ENCODE measurements at places on chromosomes 1 and 21. TPM values are rescaled to one million over a fixed set of nuclear protein-coding genes. Genes with fewer than 3 reads are reported as not detected.

Gene GLUL
- total RNA-seq: 328 TPM

Gene WNT4
- total RNA-seq: not detected

Gene ARHGAP30
- total RNA-seq: 0.07 TPM

Gene ITPKB
- 27.1 TPM for total RNA-seq

Gene ADGRL2
- 76.4 TPM for total RNA-seq

Gene HSD3B2
- not detected for total RNA-seq

DNA sequence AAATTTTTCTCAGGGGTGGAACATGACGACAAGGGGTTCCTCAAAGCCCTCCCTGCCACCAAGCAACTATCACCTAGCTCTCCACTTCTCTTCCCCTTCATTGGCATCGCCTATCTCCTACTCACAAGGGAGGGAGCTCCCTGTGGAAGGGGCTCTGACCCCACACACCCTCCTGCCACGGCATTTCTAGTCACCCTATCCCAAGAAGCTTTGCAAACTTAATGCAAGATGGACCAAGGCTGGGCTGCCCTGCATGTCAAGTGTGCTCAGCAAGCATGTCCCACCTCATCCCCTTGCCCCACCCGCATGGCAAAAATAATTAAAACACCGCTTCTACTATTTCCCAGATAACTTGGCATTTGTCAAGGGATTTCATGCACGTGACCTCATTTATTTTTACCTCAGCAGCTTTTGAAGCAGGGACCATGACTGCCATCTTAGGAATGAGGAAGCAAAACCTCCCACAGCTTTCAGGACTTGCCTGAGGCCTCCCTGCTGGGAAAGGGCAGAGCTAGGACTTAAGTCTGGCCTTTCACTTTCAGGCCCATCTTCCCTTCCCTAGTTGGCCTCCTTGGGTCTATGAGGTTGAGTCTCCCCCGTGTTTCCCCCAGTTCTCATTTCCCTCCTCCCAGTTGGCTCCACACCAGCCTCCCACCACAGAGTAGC is 161.3 kb downstream of the TSEN15 start:
- H3K36me3 ChIP-seq: no peaks in the 10 kb centered on the region
- no peak overlapping the region for H3K27ac ChIP-seq
- peak; percentile 59 for DNase-seq
- no peak overlapping the region for H3K4me3 ChIP-seq
- H3K27me3 ChIP-seq: peaks cover 41% of the 10 kb centered on the region
- H3K4me1 ChIP-seq: peaks cover 10% of the 10 kb centered on the region

DNA sequence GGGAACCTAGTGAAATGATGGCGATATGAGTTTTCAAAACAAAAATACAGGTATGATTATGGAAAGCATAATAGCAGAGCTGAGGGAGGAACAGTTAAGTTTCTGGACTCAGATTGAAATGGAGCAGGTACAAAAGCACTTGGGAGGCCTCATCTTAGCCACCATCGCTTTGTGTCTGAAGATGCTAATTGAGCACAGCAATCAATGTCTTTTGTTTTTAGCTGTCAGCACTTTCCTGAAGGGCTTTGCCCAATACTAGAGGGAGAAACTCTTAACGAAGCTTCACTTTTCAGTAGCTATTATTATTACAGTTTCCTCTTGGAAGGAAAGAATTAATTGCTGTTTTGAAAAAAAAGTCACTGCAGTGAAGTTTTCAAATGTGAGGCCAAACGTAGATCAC is 348.7 kb downstream of the RWDD3 start:
- no peaks in the 10 kb centered on the region for H3K27me3 ChIP-seq
- H3K4me1 ChIP-seq: peaks cover 18% of the 10 kb centered on the region
- no peak for DNase-seq
- no peak overlapping the region for H3K27ac ChIP-seq
- H3K4me3 ChIP-seq: no peak overlapping the region

GRCh38 chr1:13881385-13882088 is 181.5 kb downstream of the PRDM2 start:
- H3K27me3 ChIP-seq: peaks cover 44% of the 10 kb centered on the region
- no peaks in the 10 kb centered on the region for H3K36me3 ChIP-seq
- no peaks in the 10 kb centered on the region for H3K4me1 ChIP-seq
- no peak overlapping the region for H3K27ac ChIP-seq

DNA sequence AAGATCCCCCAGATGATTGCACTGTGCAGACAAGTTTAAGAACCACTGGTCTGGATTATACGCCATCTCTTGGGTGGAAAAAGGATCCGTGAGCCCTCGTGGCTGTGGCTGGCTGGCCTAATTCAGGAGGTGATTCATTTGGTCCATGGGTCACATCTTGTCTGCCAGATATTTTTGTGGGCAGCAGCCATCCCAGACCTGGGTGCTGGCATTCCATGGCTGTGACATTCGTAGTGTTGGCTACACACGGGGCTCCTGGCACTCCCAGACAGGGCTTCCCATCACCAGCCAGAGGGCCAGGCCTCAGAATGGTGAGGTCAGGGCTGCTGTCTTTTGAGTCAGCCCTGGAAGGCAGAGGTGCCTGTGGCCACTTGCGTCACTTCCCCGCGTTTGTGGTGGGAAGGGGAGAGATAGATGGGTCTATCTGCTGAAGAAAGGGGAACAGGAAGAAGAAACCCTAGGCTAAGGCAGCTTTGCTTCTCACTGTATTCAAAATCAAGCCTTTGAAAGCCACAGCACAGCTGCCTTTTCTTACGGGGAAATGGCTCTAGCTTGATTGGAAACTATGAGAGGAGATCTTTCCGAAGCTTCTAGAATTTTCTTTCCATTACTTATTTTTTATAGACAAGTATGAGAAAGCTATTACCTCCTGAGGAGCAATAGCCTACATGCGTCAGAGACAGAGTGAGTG is 32.4 kb downstream of the EIF2D start:
- H3K4me1 ChIP-seq: no peaks in the 10 kb centered on the region
- no peaks in the 10 kb centered on the region for H3K36me3 ChIP-seq
- DNase-seq: no peak

DNA sequence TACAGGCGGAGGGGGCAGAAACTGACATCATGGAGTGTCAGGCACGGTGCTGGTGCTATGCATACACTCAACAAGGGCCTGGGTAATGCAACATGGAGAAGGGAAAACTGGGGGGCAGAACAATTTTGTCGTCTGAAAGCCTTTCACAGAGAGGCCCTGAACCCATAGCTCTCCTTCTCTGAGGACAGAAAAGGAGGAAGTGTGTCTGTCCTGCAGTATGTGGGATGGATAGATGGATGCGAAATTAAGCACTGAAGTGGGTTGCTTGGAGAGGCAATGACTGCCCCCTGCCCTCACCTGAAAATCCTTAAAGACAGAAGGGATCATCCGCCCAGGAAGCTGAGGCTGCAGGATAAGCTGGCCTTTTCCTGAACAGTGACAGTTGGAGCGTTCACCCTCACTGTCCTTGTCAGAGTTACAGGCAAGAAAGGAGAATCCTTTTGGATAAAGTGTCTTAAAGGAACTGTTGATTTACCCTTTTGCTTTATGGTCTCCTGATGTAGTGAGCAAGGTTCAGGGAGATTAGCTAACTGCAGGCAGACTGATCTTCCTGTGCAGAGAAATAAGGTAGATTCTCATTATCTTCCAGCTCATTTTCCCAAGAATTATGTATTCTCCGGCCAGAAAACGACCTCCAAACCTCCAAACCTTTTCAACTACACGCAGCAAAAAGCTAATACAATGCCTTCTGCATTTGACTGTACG is 1.6 kb upstream of the FAM20B start:
- H3K4me1 ChIP-seq: peaks cover 3% of the 10 kb centered on the region
- DNase-seq: no peak
- H3K27ac ChIP-seq: no peak overlapping the region
- no peak overlapping the region for H3K4me3 ChIP-seq
- no peaks in the 10 kb centered on the region for H3K36me3 ChIP-seq
- H3K27me3 ChIP-seq: no peaks in the 10 kb centered on the region

GRCh38 chr1:203703586-203703985 is 61.4 kb upstream of the LAX1 start:
- DNase-seq: no peak
- no peaks in the 10 kb centered on the region for H3K27me3 ChIP-seq
- peaks cover 82% of the 10 kb centered on the region for H3K36me3 ChIP-seq

DNA sequence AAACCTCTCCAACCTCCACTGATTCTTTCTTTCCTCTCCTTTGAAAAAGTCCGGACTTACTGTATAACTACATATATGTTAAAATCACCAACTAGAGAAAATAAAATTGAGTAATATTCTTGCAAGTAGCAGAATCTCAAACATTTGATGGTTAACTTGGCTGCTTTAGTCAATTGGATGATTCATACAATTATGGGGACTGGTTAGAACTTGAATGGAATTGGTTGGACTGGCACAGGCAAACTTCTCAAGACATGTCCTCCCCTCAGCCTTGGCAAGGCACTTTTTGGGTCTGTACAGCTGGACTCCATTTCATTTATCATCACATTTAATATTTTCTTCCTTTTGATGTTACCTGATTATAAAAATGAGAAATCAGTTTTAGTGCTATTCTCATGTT is 6.5 kb downstream of the WLS start:
- peaks cover 14% of the 10 kb centered on the region for H3K4me1 ChIP-seq
- peaks cover 7% of the 10 kb centered on the region for H3K36me3 ChIP-seq
- DNase-seq: no peak
- H3K27ac ChIP-seq: no peak overlapping the region

DNA sequence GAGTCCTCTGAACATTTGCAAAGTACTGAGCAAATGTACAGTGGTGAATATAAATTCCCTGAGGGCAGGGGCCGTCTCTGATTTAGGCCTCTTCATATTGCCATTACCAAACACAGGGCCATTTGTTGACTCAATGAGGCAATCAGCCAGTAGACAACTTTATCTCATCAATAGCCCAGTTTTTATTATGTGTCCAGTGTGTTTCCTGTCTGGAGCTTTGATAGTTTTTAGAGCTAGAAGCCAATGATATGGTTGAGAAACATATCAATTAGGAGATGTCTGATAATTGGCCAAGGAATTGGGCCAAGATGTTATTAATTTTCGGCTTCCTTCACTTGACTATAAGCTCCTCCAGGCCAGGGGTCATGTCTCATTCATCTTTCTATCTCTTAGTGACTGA is 163.0 kb downstream of the ROR1 start:
- H3K27ac ChIP-seq: no peak overlapping the region
- DNase-seq: no peak
- no peaks in the 10 kb centered on the region for H3K36me3 ChIP-seq

DNA sequence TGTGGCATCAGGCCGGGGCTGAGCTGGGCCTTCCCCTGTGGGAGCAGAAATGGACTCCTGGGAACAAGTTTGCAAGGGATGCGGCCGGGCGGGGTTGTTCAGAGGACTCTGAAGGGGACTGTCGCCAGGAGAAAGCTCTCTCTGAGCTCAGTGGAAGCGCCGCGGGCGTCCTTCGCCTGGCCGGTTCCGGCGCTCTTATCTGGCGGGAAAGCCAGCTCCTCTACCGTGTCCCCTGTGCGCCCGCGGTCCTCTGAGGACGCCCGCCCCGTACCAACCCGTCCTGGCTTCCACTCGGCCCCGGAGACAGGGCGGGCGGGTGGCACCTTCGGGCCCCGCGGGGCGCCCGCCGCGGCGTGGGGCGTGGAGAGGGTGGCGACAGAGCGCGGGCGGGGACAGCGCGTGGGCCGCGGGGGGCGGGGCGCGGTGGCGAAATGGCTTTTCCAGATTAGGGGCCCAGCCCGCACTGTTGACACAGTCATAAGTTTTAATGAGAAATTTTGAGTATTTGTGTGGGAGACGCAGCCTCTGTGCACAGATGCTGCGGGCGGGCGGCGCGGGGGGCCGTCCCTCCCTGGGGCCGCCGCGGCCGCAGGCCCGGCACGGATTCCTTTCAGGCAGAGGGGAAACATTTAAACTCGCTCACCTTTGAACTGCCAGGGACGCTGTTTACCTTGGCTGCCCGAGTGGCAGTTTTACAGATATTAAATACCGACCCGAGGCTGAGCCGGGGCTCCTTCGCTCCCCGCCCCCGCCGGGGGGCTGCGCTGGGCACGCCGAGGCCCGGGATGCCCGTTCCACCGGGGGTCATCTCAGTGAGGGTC is 70.2 kb downstream of the FOXD2 start:
- no peak overlapping the region for H3K27ac ChIP-seq
- H3K27me3 ChIP-seq: peaks cover 44% of the 10 kb centered on the region
- peak overlapping the region; percentile 80 for H3K4me3 ChIP-seq
- no peaks in the 10 kb centered on the region for H3K36me3 ChIP-seq

DNA sequence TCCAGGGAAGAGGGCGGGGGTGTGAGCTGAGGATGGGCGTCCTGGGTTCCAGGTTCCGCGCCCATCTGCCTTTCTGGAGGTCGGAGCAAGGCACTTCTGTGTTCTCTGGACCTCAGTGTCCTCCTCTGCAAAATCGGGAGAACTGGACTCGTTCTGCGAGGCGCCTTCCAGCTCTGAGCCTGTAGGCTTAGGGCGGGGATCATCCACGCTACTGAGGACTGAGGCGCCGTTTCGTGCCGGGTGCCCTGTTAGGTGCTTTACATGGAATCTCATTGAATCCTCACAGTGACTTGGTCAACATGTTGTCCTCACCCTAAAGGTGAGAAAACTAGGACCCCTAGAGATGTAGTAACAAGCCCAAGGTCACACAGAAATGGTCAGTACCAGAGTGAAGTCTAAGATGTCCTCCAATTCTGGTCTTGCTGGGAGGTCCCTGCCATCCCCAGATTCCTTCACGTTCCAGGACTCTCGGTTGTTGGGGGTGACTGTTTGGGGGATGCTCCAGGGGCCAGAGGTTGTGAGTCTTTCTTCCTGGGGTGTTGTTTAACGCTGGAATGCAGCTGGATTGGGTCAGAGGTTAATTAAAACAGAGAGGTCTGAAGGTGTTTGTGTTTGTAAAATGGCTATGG is 677 bp downstream of the PRKAA2 start:
- H3K27me3 ChIP-seq: peaks cover 40% of the 10 kb centered on the region
- no peaks in the 10 kb centered on the region for H3K4me1 ChIP-seq
- peak; percentile 78 for DNase-seq

- no peak for DNase-seq
- H3K4me1 ChIP-seq: no peaks in the 10 kb centered on the region
Measured at GRCh38 chr1:54794451-54795355, 6.4 kb downstream of the TTC22 start.

Data from endodermal cell (in vitro differentiated cells).